ENCODE measurements at places on chromosomes 1 and 21.
A peak's percentile ranks its signal among the peaks of the same experiment; 100 is the strongest.

DNA sequence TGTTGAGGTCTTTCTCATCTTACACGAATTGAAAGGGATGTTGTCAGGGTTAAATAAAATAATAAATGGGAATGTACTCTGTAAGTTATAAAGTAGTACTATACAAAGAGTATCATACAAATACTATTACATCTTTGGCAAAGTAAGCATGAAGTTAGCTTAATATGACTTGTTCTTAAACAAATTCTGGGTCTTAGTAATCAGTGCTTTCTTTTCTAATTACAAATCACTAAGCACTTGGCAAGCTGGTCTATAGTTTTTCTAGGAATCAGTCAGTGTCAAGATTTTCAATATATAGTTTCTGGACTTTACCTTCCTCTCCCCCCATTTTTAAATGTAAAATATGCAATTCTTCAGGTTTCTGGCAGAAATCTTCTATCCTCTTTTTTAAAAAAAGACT is 6.9 kb downstream of the LYST start:
- no peaks in the 10 kb centered on the region for H3K27me3 ChIP-seq
- H3K4me1 ChIP-seq, result peaks cover 56% of the 10 kb centered on the region
- H3K4me3 ChIP-seq, result no peak overlapping the region
- H3K27ac ChIP-seq, result no peak overlapping the region
- no peaks in the 10 kb centered on the region for H3K36me3 ChIP-seq
- DNase-seq, result no peak

- no peaks in the 10 kb centered on the region for H3K27me3 ChIP-seq
- no peak overlapping the region for H3K4me3 ChIP-seq
- H3K4me1 ChIP-seq, result no peaks in the 10 kb centered on the region
- no peak for DNase-seq
- no peak overlapping the region for H3K27ac ChIP-seq
- no peaks in the 10 kb centered on the region for H3K36me3 ChIP-seq
These were observed 119.1 kb downstream of the ERG start for GRCh38 chr21:38379147-38379546.

DNA sequence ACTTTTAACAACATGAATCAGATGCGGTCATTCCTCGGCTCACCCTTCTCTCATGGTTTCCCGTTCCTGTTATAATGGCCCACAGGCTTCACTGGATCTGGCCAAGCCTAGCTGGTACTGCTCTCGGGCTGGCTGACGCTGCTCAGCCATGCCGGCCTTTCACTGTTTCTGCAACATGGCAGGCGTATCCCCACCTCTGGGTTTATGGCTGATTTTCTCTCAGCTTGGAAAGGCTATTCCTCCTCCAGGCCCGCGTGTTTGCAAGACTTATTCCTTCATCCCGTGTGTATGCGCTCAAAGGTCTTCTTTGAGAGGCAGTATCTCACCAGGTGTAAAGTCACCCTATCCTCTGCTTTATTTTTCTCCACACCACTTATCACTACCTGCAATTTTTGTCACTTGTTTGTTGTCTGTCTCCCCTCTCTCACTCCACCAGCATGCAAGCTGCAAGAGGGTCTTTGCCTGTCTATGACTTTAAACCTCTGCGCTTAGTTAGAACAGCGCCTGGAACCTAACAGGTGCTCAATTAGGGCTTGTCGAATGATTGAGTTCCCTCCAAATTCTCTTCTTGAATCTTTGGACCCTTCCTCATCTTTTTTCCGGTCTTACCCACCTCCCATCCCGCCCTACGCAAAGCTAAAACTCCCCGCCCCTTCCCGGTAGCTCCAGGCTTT is 491 bp upstream of the RAP1A start:
- H3K27me3 ChIP-seq, result no peaks in the 10 kb centered on the region
- peak overlapping the region; percentile 73 for H3K27ac ChIP-seq
- peak overlapping the region; percentile 94 for H3K4me3 ChIP-seq
- peaks cover 3% of the 10 kb centered on the region for H3K36me3 ChIP-seq
- H3K4me1 ChIP-seq, result peaks cover 76% of the 10 kb centered on the region

GRCh38 chr1:53079251-53079650 is 17.2 kb downstream of the PODN start:
- no peaks in the 10 kb centered on the region for H3K27me3 ChIP-seq
- no peak overlapping the region for H3K27ac ChIP-seq
- DNase-seq, result no peak
- H3K4me1 ChIP-seq, result no peaks in the 10 kb centered on the region
- H3K36me3 ChIP-seq, result no peaks in the 10 kb centered on the region

Data from B cell (primary cell).